ENCODE measurements at places on chromosomes 3 and 15.

DNA sequence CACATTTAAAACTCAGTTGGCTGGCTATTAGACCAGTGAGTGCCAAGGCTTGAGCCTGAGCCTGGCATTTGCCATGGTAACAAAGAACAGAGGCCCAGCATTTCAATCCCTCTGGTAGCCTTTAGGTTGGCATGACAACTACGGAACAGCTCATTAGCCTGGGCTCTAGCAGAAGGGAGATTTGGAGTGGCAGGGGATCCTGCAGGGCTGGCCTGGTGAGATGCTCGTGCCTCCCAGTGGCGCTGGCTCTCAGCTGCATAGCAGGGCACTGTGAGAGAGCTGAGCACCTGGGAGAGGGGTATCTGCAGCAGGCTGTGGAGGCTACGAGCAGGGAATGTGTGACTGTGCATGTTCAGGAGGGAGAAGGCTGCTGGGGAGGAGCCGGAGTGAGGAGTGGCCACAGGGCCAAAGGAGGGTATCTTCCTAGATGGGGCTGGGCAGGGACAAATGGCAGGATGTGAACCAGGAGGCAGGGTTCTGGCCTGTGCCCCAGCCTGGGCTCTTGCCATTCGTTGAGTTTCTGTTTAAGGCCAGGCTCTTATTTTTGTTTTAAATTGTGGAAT is 5.6 kb upstream of the ABTB1 start:
- peak; percentile 49 for DNase-seq

- DNase-seq: no peak
Observed at GRCh38 chr3:43632269-43632733, 10.5 kb upstream of the ANO10 start.

DNA sequence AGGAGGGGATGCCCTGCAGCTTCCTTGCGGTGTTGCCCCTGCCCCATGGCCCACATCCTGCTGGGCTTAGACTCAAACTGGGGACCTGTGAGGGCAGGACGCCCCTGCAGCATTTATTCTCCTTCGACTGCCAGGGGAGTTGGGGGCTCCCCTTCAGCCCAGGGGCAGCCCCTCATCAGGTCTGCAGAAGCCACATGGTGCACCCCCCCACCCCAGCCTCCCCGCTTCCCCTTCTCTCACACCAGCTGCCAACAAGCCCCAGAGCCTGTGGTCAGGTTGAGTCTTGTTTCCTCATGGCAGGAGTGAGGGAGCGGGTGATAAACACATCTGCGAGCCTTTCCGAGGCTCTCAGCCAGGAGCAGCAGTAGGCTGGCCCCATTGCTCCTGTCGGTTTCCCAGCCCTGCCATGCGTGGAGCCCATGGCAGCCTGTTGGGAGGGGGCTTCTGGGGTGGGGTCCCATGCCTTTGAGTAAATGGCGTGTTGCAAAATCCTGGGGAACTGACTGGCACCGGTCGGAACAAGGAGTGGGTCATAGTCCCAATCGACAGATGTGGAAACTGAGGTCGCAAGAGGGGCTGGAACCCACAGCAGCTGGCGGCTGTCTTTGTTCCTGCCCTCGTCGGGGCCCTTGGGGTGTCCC is 27.8 kb downstream of the WNT7A start:
- DNase-seq: no peak

GRCh38 chr15:74396445-74397238 is 29.2 kb upstream of the CYP11A1 start:
- DNase-seq: no peak

DNA sequence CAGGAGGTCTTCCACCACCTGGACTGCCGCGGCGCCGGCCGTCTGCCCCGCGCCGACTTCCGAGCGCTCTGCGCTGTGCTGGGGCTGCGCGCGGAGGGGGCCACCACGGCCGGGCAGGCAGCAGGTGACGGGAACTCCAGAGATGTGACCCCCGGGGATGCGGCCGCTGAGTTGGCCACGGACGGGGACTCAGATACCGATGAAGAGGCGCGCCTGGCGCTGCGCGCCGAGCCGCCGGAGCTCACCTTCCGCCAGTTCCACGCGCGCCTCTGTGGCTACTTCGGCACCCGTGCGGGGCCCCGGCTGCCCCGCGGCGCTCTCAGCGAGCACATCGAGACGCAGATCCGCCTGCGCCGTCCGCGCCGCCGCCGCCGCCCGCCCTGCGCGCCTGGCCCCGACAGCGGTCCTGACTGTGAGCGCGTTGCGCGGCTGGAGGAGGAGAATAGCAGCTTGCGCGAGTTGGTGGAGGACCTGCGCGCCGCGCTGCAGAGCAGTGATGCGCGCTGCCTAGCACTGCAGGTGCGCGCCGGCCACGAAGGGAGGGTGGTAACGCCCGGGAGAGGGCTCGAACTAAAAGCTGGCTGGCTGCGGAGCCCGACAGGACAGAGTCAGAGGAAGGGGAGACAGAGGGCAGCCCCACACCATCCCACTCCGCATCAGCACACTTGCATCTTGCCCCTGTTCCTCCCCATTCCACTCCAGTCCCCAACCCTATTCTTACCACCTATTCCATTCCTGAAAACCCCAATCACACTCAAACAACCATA is 885 bp downstream of the EFCC1 start:
- no peak for DNase-seq

GRCh38 chr3:62101488-62101887 is 271.9 kb downstream of the FEZF2 start:
- DNase-seq: no peak

- peak; percentile 27 for DNase-seq
Observed at GRCh38 chr3:15860014-15860934, 62.5 kb upstream of the ANKRD28 start.

DNA sequence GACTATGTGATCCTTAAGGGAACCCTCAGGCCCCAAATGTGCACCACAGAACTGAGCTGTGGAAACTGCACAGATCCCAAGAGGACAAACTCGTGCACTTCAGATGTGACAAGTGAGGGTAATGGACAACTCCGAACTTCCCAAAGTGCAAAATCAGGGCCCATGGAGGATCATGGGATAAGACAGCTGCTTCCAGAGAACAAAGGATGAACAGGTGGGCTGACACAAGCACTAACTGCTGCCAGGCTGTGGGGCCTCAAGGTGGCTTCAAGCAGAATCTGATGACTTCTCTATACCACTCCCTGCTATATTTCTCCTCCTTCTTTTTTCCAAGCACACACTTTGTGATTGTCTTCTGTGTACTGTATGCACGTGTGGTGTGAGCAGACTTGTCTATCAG is 5.4 kb downstream of the TARS3 start:
- no peak for DNase-seq

DNA sequence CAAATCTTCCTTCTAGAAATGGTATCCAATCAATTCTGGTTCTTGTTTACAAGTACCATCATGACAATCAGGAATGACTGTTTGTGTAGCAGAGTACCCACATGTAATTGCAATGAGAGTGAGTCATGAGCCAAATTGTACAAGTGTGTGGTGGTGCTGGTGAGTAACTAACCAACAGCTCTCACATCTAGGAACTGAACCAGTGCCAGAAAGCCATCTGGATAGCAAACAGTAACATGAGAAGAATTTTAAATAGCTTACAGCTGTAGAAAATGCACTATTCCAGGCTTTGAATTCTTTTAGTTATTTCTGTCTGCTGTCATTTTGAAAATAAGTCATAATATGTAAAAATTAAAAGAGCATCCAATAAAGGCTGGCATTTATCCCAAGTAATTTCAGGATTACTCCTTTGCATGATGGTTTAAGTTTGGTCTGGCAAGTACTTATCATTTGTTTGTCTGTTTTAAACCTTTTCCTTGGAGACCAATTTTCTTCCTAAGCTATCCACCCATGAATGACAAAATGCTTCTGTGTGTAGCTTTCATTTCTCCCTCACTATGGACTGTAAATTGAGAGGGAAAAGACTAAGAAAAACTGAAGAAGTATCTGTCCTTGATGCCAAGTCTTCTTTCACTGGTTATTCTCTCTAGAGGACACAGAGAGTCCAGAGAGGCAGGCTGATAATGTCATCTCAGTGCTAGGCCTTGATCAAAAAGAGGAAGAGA is 60.0 kb downstream of the PIK3CB start:
- DNase-seq: peak; percentile 8

DNA sequence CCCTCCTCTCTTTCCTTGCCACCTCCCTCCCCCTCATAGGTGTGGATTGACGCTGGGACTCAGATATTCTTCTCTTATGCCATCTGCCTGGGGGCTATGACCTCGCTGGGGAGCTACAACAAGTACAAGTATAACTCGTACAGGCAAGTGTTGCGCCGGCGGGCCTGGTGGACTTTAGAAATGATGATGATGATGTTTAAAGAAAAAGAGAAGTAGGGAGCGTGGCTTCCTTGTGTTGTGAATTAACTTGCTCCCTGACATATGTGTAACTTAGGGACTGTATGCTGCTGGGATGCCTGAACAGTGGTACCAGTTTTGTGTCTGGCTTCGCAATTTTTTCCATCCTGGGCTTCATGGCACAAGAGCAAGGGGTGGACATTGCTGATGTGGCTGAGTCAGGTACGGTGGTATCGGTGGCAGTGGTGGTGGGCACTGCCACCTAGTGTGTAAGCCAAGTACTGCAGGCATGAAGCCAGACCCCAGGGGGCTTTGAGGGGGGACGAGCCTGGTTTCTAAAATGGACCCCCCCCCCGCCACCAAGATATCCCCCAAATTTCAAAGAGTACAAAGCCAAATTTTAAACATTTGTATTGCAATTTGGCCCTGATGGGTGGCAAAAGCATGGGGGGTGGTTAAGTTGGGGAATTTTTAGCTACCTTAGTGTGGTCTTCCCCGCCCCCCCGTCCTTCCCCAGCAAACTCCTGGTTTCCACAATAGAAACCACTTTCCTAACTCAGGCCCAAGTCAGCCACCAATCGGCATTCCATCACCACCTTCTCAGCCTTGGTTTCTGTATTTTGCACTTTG is 65.6 kb downstream of the SLC6A6 start:
- DNase-seq: no peak

Measured in NCI-H1417 treated with DMSO at 0.1 percent for 48 hours (cell line).